GM19239 (cell line): ENCODE measurements at places on chromosomes 16 and 17.

GRCh38 chr16:28495098-28495793, 803 bp downstream of the APOBR start:
- DNase-seq: no peak

GRCh38 chr16:2276368-2277195, 8.7 kb upstream of the RNPS1 start:
- no peak for DNase-seq

DNA sequence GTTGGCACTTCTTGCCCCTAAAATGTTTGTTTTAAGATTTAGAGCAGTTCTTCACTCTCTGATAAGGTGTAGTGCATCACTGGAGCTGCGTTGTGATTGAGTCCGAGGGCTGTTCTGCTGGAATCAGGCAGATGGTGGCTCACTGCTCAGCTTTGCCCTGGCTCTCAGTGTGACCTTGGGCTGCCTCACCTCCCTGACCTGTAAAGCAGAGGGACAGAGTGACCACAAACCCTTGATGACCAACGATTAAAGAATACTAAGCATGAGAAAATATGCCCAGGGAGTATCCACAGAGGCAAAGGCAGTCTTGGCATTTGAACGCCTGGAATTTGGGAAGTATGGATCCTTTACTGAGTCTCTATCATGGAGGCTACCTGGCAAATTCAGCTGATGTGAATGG, 18.1 kb downstream of the CMIP start:
- no peak for DNase-seq

DNA sequence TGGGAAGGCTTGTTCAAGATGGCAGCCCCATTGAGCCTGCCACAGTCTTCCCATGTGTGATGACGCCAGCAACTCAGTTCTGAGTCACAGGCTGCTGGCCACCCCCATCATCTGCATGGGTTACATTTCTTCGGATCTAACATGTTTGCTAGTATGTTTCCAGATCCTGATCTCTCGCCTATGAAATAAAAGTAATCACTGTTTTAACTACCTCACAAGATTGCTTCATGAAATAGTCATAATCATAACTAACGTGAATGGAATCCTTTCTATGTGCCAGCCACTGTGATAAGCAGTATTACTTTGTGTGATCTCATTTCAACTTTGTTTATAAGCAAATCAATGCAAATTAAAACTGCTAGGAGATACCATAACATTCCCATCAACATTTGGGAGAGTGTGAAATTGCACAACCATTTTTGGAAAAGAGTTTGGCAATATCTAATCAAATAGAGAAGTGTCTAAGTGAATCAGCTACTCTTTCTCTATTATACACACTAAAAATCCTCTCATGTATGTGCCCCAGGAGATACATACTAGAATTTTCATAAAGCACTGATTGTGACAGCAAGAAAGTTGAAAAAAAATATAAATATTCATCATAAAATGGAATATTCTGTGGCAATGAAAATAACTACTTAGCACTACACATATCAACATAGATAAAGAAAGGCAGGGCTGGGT, 300.2 kb upstream of the IRX5 start:
- DNase-seq: no peak

- no peak for DNase-seq
Observed at GRCh38 chr16:54493061-54493460, 206.5 kb upstream of the IRX3 start.

- no peak for DNase-seq
Observed at GRCh38 chr16:77850636-77851333, 62.4 kb downstream of the VAT1L start.

DNA sequence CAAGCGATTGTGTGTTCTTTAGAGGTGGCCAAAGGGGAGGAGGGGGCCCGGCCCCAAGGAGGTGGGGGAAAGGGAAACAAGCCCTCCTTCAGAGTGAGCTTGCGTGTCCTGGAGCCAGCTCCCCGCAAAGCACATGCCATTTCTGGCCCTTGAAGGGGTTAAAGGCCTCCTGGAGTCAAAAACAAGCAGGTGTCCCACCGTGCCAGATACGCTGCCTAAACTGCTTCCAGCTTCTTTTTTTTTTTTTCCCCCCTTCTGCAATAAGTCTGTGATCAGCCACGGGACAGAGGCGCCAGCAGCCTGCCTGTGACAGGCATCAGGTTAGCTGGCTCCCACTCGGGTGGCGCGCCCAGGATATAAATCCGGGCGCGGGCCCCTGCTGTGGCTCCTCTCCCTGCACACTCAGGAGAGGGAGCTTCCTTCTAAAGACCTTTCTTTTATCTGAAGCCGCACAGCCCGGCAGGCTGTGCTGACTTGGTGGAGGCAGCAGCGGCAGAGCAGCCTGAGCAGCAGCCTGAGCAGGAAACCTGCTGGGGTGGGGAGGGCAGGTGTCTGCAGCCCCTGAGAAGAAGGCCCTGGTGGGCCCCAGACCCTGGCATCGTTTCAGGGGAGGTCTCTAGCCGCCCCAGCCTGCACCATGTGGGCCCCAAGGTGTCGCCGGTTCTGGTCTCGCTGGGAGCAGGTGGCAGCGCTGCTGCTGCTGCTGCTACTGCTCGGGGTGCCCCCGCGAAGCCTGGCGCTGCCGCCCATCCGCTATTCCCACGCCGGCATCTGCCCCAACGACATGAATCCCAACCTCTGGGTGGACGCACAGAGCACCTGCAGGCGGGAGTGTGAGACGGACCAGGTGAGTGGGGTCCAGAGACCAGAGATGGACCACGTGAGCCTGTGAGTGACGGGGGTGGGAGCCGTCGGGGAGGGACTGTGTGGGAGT, at the start of gene WFIKKN2:
WFIKKN2 (plus strand) TSS at position 286 of the 934 bp plus-strand sequence; CDS start at position 638, 352 bp downstream.
- no peak for DNase-seq

GRCh38 chr16:73113336-73113735, 65.4 kb upstream of the ZFHX3 start:
- DNase-seq: no peak

DNA sequence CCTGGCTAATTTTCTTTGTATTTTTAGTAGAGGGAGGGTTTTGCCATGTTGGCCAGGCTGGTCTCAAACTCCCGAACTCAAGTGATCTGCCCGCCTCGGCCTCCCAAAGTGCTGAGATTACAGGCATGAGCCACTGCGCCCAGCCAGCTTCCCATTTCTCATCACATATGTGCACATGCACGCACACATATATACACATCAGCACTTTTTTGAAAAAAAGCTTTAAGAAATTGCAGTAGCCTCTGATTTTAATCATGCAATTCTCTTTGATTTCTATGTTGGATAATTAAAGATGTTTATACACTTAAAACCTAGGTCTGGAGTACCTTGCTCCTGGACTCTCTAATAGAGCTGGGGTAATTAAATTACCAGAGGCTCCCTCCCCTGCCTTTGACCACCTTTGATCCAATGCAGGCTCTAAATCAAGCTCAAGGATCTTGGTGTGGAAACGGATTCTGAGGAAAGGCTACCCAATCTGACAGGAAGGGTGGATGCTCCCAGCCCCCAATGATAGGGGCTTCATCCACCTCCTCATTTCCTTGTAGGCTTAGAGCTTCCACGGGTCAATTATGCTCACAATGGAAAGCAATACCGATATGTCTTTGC, 29.7 kb upstream of the GAN start:
- no peak for DNase-seq

GRCh38 chr17:19865021-19865420, 2.7 kb downstream of the ULK2 start:
- no peak for DNase-seq

DNA sequence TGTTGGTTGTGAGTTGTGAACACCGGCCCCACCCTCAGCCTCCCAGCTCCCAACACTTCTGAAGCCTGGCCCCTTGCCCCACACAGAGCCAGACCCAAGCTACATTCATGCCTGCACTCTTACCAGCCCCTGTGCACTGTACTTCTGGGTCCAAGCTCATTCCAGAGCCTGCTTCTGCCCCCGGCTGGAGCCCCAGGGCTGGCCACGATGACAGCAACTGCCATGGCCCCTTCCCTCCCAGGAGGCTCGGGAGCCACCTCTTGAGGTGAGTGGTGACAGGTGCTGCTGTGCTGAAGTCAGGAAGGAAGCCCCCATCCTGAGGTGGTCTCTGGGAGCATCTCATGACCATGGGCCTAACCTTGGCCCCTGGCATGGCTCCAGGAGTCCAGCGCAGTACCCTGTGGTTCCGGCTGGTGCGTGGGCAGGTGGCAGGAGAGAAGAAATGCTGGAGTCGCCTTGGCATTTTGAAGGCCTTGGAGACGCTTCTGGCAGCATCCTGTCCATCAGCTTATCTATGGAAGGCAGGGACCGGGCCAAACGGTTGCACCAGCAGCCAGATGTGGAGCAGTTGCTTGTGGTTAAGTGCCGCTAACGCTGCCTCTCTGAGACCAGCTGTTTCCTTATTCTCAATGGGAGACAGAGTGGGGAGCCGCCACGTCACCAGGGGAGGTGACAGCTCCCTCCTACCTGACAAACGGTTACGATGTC, 3.9 kb upstream of the CDT1 start:
- no peak for DNase-seq

GRCh38 chr17:47829870-47830269, 1.5 kb downstream of the MRPL10 start:
- DNase-seq: no peak

DNA sequence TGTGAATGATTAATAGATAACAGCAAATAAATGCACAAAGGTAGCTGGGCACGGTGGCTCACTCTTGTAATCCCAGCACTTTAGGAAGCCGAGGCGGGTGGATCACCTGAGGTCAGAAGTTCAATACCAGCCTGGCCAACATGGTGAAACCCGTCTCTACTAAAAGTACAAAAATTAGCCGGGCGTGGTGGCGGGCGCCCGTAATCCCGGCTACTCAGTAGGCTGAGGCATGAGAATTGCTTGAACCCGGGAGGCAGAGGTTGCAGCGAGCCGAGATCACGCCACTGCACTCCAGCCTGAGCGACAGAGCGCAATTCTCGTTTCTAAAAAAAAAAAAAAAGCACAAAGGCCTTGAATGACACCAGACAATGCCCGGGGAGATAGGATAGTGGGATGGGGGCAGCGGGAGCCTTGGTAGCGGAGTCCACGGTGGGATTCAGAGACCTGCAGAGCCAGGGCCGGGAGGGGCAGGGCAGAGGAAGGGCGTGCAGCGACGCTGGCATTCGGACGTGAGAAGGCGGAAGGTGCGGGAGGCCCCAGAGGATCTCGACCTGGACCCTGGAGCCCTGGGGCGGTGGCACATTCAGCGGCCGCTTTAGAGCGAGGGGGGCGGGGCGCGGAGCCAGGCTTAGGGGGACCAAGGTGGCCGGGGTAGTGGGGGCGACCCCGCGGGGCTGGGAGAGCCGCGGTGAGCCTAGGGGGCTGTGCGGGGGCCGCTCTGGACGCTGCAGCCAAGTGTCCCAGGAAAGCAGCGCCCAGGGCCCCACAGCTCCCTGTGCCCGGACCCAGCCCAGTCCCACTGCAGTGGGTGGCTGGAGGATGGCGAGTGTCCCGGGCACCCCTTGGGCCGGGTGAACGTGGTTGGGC, 999 bp upstream of the FLYWCH2 start:
- no peak for DNase-seq

DNA sequence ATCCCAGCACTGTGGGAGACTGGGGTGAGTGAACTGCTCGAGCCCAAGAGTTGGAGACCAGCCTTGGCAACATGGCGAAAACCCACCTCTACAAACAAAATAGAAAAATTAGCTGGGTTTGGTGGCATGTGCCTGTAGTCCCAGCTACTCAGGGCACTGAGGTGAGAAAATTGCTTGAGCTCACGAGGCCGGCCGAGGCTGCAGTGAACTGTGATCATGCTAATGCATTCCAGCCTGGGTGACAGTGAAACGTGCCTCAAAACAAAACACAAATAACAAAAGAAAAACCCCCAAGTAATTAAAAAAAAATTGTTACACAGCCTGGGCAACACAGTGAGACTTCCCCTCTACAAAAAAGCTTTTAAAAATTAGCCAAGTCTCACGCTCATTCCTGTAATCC, 5.0 kb downstream of the CCDC47 start:
- DNase-seq: no peak

DNA sequence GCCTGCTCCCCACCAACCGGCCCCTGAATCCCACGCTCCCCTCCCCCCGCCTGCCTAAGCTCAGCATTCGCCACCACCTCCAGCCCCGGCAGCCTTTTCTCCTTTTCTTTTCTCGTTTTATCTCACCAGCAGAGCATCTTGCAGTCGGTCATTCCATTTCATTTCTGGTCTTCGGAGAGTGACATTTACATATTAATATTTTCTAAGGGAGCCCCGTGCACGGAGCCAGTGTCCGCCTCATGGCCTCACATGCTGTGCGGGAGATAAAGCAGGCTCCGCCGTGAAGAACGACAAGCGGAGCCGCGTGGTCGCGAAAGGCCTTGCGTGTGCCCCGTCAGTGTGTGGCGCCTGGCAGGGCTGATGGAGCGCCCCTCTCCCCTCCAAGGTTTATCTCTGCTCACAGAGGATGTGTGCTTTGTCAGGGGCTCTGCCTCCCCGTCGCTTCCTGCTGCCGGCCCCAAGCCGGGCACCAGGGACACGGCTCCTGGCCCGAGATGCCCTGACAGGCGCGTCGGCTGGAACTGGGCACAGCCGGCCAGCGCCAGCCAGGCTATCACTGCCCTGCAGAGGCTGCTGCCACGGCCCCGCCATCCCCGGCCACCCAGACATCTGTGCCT, 95.5 kb upstream of the GSE1 start:
- no peak for DNase-seq

GRCh38 chr17:79485991-79486390, 124.9 kb downstream of the RBFOX3 start:
- DNase-seq: no peak

DNA sequence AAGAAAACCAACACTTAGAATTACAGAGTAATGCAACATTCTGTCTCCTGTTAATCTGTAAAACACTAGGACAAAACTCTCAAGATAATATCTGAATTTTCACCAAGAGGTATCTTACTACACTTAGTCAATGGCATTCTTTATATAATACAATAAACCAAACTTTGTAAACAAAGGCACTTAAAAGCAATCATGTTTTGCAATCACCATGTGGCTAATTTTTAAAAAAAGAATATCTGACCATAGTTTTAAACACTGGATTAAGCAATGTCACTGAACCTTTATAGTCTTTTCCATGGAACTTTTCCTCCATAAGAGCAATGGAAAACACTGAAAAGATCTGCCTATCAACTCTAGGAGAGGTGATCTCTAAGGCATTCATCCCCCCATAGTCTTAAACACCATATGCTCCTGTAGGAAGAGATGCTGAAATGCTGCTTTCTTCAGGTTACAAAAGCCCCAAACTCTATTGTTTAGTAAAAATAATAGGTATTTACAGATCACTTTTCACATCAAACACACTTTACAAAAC, 144.2 kb upstream of the CORO6 start:
- DNase-seq: no peak

DNA sequence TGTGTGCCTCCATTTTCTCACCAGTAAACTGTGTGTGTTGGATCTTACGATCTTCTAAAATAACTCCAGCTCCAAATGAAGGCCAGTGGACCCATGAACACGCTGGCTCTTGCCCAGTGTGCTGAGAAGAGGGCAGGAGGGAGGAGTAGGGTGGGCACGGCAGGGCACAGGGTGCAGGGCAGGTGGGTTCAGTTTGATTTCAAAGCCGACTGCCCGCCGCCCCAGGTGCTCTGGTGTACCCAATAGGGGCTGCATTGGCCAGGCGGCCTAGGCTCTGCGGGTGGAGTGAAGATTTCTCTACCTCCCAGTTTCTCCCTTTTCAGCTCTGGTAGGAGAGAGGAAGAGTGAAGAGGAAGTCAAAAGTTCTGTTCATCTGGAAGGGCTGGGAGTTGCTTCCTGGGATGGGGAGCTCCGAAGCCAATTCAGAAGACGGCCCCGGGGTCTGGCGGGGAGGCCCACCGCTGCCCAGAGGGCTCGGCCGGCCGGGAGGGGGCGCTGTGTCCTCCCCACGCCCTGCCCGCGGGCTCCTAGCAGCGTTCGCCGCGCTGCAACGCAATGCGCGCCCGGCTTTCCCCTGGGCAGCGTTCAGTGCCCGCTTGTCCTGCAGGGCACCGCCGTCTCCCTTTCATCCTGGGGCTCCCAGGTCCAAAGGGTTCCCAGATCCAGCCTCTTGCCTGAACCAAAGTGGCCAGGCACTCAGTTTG, 1.1 kb upstream of the CRHR1 start:
- DNase-seq: no peak
